Endodermal cell (in vitro differentiated cells): ENCODE measurements at places on chromosomes 2 and 18.

DNA sequence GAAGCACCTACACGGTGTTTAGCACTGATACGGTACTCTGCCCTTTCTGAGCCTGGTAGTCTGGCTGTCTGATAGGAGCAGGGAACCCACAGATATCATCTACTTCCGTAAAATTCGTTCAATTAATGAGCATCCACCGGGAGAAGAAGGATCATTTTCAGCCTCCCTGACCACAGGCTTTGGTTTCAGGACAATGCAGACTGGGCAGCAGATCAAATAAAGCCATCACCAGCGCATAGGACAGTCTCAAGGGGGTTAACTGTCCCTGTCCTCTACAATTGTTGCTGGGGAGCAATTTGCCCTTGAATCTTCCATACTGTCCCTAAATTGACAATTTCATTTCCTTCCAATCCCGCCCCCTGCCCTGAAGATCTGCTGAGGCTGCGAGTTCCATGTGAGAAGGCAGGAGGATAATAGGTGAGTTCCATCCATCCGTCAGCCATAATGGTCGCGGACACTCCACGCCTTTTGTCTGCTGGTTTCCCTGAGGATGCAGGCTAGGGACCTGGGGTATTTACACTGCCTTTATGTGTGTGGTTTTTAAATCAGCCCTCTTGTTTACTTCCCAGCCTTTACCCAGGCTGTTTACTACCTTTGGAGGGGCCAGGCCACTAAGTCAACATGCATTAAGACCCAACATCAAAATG lies 110.0 kb downstream of the MYCN start:
- no peak for DNase-seq

GRCh38 chr2:221562226-221562625 lies 9.9 kb downstream of the EPHA4 start:
- DNase-seq, result no peak

DNA sequence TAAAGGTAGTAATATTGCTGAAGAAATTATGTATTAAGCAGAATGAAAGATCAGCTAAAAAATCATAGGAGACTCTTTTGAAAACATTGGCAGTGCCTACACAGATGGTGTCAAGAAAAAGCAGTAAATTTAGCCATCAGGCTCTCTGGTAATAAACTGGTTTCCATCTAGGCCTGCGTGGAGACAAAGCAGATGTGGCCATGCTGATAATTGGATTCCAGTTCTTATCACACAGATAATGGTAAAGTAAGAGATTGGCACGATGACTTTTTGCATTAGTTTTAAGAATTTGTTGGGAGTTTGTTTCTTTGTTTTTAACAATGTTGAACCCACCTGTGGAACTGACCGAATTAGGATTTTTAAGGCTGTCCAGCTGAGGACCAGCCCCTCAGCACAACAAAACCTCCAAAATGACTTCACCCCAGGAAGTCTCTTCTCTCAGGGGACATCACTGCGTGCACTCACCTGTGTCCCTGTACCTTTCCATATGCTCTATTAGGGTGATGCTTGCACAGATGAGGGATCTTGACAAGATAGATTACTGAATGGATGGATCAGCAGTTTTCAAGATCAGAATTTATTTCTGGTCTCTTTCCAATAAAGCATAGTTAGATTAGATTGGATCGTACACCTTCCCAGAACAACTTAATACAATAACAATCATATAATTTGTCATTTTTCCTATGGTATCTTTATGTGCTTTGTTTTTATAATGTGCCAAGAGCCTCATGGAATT lies 69.1 kb upstream of the DNAJC10 start:
- DNase-seq, result no peak

GRCh38 chr18:33716061-33716683 lies 138.2 kb downstream of the ASXL3 start:
- no peak for DNase-seq

DNA sequence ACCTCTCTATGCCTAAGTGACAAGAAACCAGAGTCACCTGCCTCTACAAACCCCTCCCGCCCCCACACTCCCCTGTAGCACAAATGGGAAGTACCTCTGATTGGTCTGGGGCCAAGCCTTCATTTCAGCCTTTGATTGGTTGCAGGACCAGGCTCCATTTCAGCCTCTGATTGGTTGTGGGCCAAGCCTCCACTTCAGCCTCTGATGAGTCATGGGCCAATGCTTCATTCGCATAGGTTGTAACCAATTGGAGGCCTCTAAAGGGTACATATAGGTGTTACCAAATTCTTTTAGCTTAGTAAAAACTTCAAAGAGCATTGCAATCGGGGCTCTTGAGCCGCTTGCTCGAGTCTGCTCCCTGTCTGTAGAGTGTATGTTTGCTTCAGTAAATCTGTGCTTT lies 25.0 kb downstream of the CCDC102B start:
- no peak for DNase-seq

- DNase-seq, result no peak
These were observed 13.1 kb downstream of the RBBP8 start for GRCh38 chr18:22946217-22946616.

- no peak for DNase-seq
These were observed 41.2 kb upstream of the HNRNPA3 start for GRCh38 chr2:177171418-177171865.

- DNase-seq, result no peak
These were observed 6.3 kb upstream of the ADGRF3 start for GRCh38 chr2:26352892-26353291.

DNA sequence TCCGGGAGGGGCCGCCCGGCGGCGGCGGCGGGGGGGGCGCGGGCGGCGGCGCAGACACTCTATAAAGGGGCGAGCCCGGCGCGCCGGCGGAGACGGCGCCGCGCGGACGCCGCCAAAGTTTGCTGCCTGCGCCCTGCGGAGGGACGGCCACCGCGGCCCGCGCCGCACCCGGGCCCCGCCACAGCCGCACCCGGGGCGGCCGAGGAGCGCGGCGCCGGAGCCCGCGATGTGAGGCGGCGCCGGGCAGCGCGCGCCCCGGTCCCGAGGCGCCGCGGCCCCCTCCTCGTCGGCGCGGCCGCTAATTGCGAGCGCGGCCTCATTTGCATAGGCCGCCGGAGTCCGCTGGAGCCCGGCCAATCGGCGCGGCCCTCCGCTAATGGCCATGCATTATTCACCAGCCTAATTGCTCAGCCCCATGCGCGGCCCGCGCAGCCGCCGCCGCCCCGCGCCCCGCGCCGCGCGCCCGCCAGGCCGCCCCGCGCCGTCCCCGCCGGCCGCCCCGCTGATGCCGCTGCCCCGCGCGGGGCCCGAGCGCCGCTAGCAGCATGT lies at the start of gene SALL3:
TSS of gene SALL3 (plus strand) at position 89 of the 549 bp plus-strand sequence. CDS start at position 546, 457 bp downstream.
- peak; percentile 91 for DNase-seq

DNA sequence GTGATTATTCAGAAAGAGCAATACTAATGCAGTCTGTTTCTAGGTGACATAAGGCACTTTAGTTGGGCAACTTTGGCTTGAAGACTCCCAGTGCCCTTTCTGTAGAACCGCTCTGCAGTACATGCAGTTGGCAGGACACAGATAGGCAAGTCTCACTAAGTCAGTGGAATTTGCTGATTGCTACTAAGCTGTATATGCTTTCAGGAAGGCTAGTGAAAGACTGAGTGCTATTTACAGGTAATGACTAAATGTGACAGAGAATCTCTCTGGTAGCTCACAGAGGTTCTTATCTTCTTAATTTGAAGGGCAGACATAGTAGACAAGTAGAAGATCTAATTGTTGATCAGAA lies 243.0 kb downstream of the WDPCP start:
- DNase-seq, result no peak

DNA sequence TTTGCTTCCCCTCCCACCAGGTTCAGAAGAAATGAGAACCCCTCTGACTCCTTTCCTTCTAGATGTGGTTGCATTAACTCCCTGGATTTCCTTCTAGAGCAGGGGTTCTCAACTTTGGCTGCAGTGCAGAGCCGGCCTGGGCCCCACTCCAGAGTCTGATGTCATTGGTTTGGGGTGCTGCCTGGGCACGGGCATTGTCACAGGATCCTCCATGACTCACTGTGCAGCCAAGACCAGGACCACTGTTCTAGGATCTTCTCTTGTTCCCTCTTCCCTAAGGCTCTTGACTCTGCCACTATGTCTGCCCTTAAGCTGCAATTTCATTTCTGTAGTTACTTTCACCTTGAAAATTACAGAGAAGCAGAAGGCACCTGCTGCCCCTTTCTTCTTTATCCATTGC lies 31.8 kb downstream of the TBC1D8 start:
- no peak for DNase-seq

DNA sequence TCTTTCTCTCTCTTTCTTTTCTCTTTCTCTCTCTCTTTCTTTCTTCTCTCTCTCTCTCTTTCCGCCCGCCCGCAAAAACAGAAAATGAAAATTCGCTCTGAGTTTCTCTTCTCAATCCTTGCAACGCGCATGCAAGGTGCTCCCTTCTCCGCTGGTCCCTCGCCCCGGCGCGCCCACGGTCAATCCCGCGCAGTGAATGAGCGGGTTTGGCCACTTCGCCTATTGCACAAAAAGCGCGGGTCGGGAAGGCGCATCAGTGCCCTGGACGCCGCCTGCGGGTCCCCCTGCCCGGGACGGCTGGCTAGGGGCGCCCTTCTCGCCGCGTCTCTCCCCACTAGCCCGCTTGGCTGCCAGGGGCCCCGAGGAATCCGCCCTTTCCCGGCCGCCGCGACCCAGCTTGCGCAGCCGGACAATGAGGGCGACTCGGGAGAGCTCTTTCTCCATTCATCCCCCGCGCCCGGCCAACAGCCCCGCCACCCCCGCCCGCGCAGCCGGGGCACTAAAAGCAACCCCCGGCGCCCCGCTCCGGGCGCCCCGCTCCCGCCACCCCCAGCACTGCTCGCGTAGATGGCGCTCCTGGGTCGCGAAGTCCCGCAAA lies 706 bp downstream of the LAMA1 start:
- DNase-seq, result peak; percentile 85

- no peak for DNase-seq
These were observed 205.9 kb upstream of the SLC39A10 start for GRCh38 chr2:195451160-195451559.

DNA sequence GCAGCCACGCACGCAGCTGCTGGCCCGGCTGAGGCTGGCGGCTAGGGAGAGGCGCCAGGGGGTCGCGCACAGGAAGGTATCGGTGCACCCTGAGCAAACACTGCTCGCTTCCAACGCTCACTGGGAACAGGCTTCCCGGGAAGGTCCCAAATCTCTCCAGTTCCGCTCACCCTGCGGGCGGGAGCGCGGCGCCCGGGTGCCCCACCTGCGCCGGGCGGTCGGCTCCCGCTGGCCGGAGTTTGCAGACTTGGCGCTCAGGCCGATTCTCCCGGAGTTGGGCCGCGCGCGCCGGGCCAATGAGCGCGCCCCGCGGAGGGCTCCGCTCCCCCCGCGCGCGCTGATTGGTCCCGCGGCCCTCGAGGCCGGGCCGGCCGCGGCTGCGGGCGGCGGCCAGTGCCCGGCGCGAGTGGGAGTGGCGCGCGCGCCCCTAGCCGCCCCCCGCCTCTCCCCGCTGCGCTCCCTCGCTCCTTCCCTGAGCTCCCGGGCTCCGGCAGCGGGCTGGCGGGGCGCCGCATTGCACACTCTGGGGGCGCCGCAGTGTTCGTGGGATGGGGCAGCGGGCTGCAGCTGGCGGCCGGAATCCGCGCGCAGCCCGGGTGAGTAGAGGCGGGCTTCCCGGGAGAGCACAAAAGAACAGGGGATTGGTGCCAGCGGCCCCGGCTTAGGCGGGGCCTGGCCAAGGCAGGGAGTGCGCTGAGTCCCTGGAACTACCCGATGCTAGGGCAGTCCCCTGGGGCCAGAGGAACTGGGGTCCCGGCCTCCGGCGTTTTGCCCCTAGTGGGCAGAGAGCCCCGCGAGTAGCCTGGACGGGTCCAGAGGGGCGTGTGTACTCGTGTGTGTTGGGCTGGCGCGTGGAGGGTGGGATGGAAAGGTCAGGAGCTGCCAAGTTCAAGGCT lies at the start of gene LYPD6:
TSS of gene LYPD6 (plus strand) at position 461 of the 896 bp plus-strand sequence. CDS start 107,122 bp downstream, outside the sequence.
- DNase-seq, result peak; percentile 91

DNA sequence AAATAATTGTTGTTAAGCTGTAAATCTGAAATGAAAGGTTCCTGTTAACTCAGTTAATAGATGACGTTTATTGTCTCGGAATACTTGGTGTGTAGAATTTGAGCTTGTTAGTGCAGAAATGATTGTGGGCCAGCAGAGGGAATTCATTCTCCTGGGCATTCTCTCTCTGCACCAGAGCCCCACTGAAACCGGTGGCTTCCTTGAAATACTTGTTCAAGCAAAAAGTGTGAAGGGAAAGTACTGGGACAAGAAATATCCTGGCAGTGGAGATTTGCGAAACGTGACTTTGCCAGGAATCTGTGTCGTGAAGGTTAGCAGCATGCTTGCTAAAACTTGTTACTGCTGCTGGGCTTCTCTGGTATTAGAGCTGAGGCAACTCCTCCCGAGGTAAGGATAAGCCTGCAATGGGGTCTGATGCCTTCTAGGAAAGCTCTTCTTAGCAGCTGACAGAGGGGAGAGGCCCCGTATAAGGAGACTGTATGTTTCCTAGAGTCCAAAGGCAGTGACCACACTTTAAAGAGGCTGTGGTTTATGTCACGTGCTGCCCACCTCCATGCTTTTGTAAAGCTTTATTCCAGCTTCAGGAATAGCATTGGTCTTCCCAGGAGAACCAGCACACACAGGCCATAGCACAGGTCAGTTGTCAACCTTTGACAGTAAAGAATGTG lies 2.0 kb downstream of the ITGA6 start:
- peak; percentile 61 for DNase-seq

GRCh38 chr2:224941960-224942359 lies 100.3 kb downstream of the DOCK10 start:
- no peak for DNase-seq

GRCh38 chr2:235390108-235390815 lies 103.6 kb upstream of the AGAP1 start:
- no peak for DNase-seq

DNA sequence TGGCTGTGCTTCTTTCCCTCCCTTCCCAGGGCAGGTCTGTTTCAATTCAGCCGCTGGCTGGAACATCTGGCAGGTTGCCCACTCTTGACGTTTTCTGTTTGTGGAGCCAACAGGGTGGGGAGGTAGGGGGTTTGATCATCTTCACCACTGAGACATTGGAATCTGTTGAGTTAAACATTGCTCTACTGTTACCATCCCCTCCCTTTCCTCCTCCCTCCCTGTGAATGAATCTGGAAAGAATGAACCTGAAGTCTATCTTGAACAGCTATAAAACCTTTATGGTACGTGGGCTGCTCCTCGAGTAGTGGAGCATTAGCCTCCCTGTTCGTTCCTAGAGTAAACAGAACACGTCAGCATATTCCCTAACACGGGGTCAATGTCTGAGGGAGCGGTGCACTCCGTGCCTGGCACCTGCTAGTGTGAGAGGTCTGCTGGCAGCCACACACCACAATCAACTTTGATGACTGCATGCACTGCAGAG lies 249.9 kb upstream of the RBBP8 start:
- no peak for DNase-seq

GRCh38 chr2:173656086-173656485 lies 301.4 kb downstream of the CDCA7 start:
- no peak for DNase-seq

- no peak for DNase-seq
These were observed 21.9 kb upstream of the SCYGR2 start for GRCh38 chr2:227576812-227577211.
